ENCODE measurements at places on chromosomes 11 and 22.

DNA sequence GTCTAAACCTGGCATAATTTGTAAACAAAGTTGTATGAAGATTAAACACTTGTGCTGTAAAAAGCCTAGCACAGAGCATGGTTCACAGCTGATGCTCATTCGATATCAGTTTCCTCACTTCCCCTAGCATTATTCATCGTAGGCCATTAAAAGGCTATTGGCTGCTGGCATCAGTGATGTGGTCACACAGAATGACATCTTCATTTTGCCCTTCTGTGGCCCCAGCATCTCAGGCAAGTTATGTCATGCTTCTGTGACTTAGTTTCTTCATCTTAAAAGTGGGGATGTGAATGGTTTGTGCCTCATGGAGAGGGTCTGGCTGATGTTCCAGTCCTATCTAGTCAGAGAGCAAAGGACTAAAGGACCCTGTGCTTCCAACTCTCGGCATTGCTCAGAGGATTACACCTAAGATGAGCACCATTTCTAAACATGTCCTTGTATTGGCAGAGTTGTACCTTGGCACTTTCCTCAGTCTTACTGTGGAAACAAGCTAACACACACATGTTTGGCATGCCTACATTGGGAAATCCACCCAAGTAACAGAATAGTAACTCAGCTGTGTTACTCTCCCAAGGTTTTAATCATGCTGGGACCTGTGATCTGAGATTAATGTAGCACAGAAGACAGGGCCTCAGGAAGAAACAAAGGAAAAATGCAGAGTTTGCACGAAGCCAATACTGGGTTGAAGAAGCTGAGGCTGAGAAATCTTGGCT, 83.5 kb upstream of the OR9Q1 start:
- no peak for DNase-seq

GRCh38 chr11:114015117-114015516, 40.2 kb downstream of the HTR3A start:
- DNase-seq = no peak

- DNase-seq = no peak
Observed at GRCh38 chr11:121295246-121296029, 2.9 kb downstream of the SC5D start.

DNA sequence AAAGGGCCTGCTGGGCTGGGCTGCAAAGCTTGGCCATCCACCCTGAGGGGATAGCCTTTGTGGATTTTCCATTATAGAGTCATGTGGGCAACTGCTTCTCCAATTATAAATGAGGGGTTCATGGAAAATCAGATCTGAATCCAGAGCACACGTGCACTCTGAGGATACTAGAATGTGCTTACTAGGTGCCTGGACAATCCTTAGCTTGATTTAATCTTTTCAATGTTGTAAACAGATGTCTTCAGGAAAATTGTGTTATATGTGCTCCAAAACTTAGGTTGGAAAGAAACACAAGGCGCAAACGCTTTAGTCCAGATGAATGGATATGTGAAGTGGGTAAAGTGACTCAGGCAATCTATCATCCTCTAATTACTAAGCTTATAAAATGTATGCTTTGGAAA, 92.0 kb downstream of the SLC17A6 start:
- DNase-seq = no peak

GRCh38 chr22:50730013-50730891, 7.8 kb upstream of the ACR start:
- peak; percentile 3 for DNase-seq

DNA sequence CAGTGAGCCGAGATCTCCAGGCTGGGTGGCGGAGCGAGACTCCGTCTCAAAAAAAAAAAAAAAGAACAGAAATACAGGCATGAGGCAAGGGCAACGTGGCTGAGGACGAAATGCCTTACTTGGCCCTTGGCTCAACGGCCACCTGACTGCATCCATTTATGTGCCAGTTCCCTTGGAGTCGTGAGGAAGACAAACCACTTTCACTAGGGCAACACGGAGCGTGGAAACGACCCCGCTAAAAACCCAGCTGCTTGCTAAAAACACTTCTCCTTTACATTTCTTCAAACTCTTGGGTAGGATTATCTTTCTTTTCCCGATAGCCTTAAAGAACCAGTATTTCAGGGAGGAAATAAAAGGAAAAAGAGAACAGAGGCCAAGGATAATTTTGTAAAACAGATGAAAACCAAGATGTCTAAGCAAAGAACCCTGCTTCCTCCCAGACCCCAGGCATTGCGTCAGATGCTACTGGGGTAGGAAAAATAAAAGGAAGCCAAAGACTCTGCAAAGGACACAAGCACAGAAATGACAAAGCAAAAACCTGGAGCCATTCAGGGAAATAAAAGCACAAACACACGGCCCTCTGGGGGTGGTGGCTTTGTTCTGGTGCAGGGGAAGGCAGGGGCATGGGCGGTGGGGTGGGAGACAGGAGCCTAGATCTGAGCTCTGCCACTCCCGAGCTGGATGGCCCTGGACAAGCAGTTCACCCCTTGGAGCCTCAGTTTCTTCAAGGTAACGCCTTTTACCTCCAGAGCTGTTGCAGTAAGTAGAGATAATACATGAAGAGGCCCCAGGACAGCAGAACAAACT, 37.0 kb downstream of the PC start:
- no peak for DNase-seq

DNA sequence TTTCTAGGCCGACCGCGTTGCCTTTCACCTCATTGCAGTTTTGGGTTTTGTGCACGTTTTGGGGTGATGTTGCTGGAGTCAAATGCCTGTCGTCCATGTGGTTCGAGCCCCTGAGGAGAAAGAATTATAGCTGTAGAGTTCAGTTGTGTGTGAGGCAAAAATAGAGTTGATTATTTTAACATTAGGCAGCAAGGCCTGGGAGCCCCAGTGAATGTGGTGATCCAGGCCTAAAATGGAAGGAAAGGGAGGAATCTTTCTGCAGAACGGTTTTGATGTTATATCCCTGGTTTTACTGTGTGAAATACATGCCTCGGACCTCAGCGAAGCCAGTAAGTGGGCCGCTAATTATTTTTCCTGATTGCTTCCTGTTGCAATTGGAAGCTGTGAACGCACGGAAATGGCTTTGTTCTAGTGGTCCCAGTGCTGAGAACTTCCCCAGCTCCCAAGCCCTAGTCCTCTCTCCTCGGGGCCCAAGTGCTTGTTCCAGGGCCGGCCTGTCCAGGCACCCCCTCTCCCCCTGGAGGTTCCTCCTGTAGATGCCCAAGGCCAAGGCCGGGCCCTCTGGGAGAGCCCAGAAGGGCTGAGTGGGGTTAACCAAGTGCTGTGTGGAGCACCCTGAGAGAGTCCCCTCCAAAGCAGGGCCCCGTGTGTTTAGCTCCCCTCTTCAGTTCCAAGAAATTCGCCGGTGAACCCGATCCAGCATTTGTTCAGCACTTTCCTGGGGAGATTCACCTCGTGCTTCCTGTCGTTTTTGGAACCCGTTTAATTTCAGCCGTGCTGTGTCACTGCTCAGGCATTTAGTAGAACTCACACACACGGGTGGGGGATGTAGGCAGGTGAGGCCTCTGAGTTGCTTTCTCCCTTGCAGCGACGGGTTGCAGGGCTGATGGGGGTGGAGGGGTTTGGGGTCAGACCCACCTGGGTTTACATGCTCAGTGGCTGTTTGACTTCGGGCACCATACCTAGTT, 2.1 kb downstream of the LRP5 start:
- no peak for DNase-seq

- DNase-seq = no peak
Observed at GRCh38 chr11:118064956-118065355, 11.9 kb upstream of the TMPRSS4 start.

- DNase-seq = no peak
Observed at GRCh38 chr22:30127749-30128166, 47.5 kb downstream of the HORMAD2 start.

- DNase-seq = no peak
Observed at GRCh38 chr11:122399375-122399774, 256.1 kb upstream of the UBASH3B start.

- no peak for DNase-seq
Observed at GRCh38 chr11:68270196-68271022, 1.4 kb downstream of the C11orf24 start.

DNA sequence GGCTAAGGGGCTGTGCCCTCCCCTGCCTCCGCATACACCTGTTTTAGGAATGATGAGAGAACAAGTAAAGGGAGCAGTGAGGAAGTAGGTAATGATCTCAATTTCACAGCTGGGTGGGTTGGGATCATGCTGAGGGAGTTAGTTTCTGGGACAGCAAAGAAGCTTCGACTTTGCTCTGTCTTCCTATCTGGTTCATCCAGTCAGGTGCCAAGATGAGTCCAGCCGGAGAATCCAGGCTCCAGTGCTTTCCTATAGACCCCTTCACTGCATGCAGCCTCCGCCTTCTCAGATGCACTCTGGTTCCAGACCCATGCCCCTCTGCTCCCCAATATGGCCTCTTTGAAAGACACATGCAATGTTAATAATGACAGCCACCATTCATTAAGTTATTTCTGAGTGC, 119.1 kb upstream of the NCAM1 start:
- no peak for DNase-seq

- no peak for DNase-seq
Observed at GRCh38 chr11:128610721-128611617, 23.6 kb upstream of the ETS1 start.

DNA sequence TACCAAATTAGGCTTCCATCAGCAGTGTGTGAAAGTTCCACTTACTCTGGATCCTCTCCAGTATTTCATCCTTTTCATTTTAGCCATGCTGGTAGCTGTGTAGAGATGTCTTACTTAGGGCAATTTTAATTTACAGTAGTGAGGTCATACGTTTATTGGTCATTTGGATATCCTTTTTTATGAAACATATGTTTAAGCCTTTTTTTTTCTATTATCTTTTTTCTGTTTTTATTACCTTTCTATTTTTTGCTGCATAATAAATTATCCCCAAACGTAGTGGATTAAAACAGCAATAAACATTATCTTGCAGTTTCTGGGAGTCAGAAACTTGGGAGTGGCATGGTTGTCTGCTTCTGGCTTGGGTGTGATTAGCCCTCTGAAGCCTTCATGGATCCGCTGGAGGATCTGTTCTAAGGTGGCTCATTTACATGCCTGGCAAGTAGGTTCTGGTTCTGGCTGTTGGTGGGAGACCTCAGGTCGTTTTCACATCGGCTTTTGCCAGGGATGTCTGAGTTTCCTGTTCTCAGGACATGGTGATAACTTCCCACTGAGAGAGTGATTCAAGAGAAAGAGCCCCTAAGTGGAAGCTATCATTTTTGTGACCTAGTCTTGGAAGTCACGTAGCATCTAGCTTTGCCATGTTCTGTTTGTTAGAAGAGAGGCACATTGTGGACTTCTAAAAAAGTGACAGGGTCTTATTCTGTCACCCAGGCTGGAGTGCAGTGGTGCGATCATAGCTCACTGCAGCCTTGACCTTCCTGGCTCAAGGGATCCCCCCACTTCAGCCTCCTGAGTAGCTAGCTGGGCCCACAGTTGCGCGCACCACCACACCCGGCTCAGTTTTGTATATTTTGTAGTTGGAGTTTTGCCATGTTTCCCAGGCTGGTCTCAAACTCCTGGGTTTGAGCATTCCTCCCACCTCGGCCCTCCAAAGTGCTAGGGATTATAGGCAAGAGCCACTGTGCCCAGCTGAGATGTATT, 38.6 kb downstream of the PPP6R3 start:
- DNase-seq = no peak

DNA sequence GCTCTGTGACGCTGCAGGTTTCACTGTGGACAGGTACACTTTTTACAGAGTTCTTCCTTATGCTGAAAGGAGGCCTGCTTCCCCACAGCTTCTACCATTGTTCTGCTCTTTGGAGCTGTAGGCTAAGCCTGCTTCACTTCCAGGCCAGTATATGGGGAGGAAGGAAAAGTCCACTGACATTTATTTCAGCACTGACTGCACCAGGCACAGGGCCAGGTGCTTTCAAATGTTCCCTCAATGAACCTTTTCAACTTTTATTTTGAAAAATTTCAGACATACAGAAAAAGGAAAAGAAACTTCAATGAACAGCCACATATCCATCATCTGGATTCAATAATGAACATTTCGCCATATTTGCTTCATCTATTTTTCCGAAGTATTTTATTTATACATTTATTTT, 22.0 kb downstream of the POU2F3 start:
- DNase-seq = no peak

GRCh38 chr11:123100379-123101085, 38.6 kb upstream of the HSPA8 start:
- DNase-seq = no peak

DNA sequence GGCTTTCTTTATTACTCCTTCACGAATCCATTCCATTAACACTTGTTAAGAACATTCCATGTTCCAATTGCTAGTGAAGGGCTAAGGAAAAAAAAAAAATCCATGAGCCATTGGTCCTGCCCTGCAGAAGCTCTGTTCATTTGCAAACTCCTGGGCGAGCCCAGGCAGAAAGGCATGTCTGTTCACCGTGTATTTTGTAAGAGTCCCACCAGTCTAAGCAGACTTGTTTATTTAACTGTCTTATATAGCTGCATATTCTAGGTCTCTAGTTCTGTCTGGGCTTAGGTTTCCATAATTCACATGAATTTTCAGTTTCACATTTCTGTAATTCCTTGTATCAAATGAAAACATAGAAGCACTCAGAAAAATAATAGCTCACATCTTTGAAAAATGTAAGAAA, 97.4 kb upstream of the POU2AF2 start:
- no peak for DNase-seq

DNA sequence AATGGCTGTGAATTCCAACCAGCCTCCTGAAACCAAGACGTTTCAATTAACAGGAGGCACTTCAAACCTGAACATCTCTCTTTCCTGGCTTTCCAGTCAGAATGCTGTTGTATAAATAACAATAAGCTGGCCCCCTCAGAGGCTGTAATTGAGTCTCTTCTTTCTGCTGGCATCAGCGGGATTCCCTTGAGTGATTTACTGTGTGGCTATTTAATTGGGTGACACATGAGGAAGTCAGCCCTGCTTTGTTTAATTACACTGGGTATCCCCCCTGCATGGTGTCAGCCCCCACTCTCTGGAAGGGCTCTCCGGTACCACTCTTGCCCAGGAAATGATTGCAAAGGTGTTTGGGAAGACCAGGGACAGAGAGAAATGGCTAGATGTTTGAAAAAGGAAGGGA, 101.6 kb downstream of the NTM start:
- DNase-seq = no peak

- no peak for DNase-seq
Observed at GRCh38 chr22:19419464-19420178, 11.9 kb downstream of the HIRA start.

- DNase-seq = no peak
Observed at GRCh38 chr11:10930224-10930971, 72.5 kb upstream of the ZBED5 start.

- DNase-seq = no peak
Observed at GRCh38 chr11:81839016-81839415, 894.6 kb downstream of the FAM181B start.

GRCh38 chr11:7592711-7593110, 78.9 kb downstream of the PPFIBP2 start:
- peak; percentile 37 for DNase-seq

Measured in heart right ventricle (tissue), 16 donors.